ENCODE measurements at places on chromosomes 3 and 15. TPM values are rescaled to one million over a fixed set of nuclear protein-coding genes. Genes with fewer than 3 reads are reported as not detected.

The NECTIN3 gene
- total RNA-seq, result 22.8 TPM

The FBLN2 gene
- total RNA-seq, result 42.4 TPM

- DNase-seq, result peak; percentile 70
Measured at GRCh38 chr3:61847784-61848462, 286.6 kb downstream of the PTPRG start.

- DNase-seq, result no peak
Measured at GRCh38 chr3:173893835-173894234, 496.3 kb downstream of the NLGN1 start.

DNA sequence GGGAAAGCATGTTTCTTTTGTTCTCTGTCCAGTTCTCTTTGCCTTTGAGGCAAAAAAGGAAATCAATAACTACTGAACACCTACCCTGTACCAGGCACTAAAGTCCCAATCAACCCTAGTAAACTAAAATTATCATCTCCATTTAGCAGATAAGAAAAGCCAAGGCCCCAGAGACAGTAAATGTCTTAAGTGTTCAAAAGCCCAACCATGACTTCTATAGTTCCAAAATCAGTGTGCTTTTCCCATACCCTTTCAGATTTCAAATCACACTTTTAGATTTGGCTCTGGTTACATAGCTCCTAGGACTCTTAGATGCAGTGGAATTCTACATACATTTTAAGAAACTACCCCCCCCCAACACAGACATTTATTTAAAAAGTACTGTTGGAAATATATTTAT, 63.5 kb downstream of the UACA start:
- no peak for DNase-seq

GRCh38 chr3:119883461-119884160, 101.7 kb downstream of the NR1I2 start:
- no peak for DNase-seq

- DNase-seq, result no peak
Measured at GRCh38 chr3:65993134-65993900, 45.4 kb downstream of the MAGI1 start.

- no peak for DNase-seq
Measured at GRCh38 chr3:183287301-183287971, 34.4 kb downstream of the B3GNT5 start.

- no peak for DNase-seq
Measured at GRCh38 chr15:58701376-58701775, 48.1 kb downstream of the ADAM10 start.

DNA sequence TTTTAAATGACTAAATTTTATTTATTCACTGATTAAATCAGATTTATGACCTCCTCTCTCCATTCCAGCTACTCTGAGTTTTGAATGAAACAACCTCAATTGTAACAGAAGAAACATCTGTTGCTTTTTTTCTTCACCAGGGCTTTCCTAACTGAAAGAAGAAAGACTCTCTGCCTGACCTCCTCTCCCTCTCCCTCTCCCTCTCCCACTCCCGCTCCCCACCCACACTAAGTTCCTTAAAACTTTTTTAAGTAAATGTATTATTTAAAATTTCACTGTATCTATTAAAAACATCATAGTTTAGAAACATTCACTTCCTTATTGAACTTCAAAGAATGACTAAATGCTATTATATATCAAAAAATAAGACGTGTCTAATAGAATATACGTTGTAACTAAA, 122.0 kb downstream of the TFDP2 start:
- peak; percentile 22 for DNase-seq

DNA sequence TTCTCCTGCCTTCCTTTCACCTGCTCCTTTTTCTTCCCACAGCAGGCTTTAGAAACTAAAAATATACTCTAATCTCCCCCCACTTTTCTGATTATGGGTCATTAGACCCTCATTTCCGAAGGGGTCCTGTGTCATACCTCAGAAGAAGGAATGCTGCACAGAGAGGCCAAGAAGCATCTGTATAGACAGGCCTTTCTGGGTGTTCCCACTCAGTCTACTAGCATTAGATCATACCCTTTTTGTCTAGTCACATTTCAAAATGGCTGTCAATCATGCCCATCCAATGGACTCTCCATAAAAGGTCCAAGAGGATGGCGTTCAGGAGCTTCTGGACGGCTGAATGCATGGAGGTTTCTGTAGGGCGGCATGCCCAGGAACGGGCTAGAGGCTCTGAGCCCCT, 192.2 kb downstream of the SUCLG2 start:
- no peak for DNase-seq

DNA sequence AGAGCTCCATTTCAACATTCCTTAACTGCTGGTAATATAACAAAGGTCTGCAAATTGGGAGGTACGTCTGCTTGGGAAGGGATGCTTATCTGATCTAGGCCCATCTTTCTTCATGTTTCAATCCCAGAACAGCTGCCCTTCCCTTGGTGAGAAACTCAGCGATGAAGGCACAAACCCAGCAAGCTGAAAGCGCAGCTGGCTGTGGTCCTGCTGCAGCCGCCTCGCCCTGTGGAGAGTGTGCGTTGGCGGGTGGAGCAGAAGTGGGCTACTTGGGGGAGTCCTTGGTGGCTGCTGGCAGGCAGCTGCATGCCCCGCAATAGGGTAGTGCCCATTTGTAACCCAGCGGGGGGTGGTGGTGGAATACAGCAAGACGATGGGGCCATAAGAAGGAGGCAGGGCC, 160.6 kb upstream of the WNT5A start:
- no peak for DNase-seq

GRCh38 chr3:134754768-134755559, 40.1 kb upstream of the EPHB1 start:
- DNase-seq, result peak; percentile 36

- no peak for DNase-seq
Measured at GRCh38 chr15:33646744-33647143, 321.6 kb upstream of the CHRM5 start.

- no peak for DNase-seq
Measured at GRCh38 chr3:164476631-164477030, 601.7 kb downstream of the SI start.

The STRC gene
- total RNA-seq, result 4.6 TPM
